HAP-1 (cell line): ENCODE measurements at places on chromosomes 2 and 18.

- no peak for DNase-seq
These were observed 3.2 kb upstream of the EHD3 start for GRCh38 chr2:31230751-31231150.

DNA sequence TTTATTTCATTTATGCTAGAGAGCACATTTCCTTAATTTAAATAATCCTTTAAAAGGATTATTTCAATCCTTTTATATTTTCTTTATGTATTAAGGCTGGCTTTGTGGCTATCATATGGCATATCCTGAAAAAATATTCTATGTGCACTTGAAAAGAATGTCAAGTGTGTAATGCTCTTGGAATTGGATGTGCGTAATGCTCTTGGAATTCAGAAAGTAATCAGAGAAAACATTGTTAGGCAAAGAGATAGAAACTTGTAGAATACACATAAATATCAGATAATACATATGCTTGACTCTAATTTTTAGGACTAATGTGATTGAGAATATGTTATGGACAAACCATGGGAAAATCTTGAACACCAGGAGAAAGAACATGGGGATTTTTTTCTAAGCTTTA lies 197.5 kb upstream of the COL3A1 start:
- DNase-seq: no peak

DNA sequence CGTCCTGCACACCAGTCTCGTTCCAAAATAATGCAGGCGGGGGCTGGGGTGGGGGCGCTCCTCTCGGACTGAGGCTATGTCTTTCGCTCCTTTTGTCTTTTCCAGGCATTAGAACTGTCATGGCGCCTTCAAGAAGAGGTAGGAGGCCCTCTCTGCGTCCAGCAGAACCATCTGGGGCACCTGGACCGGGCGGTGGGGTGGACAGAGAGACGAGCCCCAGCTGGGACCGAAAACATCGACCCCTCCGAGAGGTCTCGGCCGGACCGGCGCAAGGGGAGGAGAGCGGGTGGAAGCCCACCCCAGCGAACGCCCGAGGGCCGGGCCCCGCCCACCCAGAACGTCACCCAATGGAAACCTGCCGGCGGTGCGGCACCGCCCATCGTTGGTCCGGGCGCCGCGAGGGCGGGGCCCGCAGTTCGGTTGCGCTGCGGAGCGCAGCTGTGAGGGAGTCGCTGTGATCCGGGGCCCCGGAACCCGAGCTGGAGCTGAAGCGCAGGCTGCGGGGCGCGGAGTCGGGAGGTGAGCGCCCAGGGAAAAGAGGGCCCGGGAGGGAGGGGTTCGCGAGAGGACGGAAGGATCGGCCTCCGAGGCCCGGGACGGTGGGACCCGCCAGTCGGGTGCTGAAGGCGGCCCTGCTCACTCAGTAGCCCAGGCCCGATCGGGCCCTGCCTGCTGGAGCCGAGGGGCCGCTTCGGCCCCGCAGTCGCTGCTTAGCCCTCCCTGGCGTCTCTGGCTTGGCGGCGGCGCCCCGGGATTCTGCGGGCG lies at the start of gene NRBP1:
NRBP1 (plus strand) TSS at position 419 of the 765 bp plus-strand sequence. CDS start 4,643 bp downstream, outside the sequence.
- peak; percentile 98 for DNase-seq

DNA sequence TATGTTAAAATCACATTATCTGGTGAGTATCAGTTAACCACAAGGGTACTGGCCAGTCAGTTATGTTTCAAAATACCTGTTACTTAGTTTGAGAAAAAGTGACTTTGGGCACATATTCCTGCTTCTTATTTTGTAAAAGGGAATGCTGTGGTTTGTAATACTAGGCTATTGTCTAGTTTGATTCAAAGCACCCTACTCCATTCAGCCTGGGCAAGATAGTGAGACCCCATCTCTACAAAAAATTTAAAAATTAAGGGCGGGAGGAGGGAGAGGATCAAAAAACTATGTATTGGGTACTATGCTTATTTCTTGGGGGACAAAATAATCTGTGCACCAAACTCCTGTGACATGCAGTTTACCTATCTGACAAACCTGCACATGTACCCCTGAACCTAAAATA lies 18.9 kb downstream of the MBD5 start:
- DNase-seq: no peak

DNA sequence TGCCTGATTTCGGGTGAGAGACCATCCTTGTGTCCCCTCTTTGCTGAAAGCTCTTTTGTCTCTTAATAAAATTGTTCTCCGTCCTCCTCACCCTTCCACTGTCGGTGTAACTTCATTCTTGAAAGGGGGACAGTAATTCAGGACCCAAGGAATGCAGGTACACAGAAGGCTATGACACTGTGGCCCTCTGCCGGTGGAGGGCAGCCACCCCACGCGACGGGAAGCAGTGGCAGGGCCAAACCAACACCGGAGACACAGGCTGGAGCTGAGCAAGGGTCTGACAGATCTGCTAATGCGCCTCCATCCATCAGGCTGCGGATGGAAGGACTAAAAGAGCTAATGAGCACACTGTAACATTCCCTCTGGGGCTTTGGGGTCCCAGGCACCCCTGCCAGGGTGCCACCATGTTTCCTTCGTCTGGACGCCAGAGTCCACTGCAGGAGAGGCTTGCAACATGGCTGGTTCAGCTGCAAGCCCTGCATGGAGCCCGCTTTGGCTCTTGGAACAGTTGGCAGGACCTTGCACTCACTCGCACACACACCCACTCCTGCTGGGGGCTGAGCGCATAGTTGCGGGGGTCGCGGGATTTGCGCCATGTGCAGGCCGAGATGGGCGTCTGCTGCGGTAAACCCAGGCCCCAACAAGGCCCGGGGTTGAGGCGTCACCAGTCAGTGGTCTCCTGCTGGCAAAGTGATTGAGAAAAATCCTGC lies 544.1 kb upstream of the CDH7 start:
- no peak for DNase-seq

DNA sequence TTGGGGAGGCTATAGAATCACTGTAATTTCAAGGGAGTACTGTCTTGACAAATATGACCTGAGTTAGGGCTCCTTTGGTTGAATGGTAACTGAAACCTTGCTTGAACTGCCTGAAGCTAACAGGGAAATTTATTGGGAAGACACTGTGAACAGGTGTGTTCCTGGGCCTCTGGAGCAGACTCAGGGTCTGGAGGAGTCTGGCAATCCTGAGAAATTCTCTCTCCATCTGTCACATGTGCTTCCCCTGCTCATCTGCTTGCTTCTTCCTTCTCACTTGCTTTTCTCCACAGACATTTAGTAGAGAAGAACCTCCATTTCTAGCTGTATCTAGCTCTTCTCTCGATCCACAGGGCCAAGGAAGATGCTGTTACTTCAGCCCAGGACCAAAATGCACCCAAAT lies 476.5 kb downstream of the LRP1B start:
- no peak for DNase-seq

- DNase-seq: no peak
These were observed 251.6 kb downstream of the BCL2 start for GRCh38 chr18:63067939-63068338.

DNA sequence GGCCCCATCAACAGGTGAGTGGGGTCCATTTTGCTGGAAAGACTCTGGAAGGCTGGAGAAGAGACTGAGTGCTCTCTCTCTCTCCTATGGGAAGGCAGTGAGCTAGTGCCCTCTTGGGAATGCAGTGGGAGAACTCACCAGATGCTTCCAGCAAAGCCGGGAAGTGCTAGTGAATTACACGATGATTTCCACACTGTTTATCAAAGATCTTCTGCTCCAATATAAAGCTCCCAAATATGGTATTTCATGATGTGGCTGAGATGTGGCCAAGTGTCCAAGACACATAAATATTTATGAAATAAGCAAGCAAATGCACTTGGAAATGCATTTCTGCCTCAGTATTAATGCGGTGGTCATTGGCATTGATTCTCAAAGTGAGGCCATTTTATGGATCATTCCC lies 135.9 kb downstream of the VAPA start:
- no peak for DNase-seq

GRCh38 chr18:35050028-35050546 lies 8.9 kb downstream of the MAPRE2 start:
- no peak for DNase-seq

DNA sequence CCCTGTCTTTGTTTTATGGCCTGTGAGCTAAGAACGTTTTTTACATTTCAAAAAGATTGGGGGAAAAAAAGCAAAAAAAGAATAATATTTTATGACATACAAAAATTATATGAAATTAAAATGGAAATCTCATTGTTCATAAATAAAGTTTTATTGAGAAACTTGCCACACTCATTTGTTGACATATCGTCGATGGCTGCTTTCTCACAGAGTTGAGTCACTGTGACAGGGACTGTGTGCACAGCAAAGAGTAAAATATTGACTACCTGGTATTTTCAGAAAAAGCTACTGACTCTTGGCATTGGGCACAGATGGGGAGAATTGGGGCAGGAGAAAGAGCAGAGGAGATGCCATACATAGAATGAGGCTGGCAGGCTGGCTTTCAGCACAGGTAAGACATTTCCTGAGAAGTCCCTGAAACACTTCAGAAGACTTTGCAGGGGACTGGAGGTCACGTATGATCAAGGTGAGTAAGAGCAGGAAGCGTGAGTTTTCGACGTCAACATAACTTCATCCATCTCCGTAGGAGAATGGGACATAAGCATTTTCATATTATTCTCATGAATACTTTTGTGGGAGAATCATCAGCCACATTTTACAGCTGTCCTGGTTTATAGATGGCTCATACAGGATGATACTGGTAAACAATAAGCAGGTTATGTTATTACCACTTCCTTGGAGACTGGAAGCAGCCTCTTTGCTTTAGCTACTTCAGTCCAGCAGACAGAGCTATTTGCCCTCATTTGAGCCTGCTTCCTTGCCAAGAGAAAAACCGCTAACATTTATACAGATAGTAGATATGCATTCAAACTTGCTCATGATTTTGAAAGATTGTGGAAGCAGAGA lies 32.5 kb upstream of the PUM2 start:
- no peak for DNase-seq

DNA sequence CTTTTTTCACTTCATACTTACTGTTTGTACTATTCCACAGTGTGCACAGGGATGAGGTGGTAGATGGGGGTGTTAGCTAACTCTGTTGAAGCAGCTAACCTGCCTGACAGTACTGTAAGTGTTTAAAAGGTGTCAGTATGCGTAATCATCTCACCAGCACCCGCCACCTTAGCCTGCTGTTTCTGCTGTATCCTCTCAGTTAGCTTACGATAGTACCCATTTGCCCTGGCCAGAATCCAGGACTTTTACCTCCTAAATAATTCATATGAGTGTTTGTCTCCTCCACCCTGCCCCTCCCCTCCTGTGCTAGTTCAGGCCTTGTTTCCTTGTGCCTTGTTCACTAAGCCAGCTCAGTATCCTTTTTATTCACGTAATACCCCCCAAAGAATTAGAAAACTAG lies 34.2 kb downstream of the TRAPPC12 start:
- no peak for DNase-seq

DNA sequence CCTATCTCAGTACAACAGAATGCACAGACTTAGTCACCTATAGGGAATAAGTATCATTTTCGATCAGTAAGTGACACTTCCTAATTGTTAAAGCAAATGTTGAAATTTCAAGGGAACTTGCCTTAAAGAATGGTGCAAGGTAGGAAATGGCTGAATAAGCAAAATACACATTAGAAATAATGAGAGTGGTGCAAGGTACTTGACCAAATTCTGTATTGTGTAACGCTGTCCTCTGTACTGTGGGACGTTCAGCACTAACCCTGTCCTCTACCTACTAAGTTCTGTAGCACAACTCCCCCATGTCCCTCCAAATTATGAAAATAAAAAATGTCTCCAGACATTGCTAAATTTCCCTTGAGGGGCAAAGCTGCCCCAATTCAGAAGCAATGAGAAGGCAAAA lies 19.4 kb downstream of the MMADHC start:
- DNase-seq: no peak

- no peak for DNase-seq
These were observed 29.1 kb downstream of the CPO start for GRCh38 chr2:206968134-206969086.

DNA sequence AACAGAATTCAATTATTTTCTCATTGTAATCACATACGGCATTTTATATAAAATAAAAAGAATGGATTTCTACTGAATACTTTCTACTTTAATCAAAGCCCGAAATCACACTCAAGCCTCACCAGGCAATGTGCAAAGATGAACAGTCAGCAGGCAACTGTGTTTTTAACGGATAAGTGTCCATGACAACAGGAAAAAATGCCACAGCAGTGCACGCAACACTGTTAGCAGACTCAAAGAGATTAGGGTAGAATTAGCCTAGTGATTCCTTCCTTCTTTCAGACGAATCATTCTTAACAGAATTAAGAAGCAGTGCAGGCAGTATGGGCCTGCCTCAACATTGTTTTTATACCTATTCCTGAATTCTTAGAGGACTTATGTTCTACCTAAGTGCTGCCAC lies 135.6 kb downstream of the CDH2 start:
- peak; percentile 94 for DNase-seq

DNA sequence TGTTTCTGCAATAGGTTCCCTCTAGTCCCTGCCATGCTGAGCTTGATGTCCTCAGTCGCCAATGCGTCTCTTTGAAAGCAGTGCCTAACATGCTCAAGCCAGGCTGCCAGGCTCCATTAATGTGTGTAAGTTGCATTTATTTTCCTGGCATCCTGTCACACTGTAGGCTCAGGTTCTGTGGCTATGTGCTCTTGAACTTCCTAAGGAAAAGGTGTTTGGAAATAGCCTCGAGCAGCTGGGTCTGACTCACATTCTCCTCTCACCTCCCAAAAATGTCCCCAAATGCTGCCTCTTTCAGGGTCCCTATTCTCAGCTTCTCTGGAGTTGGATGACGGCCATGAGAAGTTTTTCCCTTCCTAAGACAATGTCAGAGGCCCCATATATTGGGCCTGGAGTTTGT lies 58.0 kb upstream of the SLC14A2 start:
- no peak for DNase-seq

DNA sequence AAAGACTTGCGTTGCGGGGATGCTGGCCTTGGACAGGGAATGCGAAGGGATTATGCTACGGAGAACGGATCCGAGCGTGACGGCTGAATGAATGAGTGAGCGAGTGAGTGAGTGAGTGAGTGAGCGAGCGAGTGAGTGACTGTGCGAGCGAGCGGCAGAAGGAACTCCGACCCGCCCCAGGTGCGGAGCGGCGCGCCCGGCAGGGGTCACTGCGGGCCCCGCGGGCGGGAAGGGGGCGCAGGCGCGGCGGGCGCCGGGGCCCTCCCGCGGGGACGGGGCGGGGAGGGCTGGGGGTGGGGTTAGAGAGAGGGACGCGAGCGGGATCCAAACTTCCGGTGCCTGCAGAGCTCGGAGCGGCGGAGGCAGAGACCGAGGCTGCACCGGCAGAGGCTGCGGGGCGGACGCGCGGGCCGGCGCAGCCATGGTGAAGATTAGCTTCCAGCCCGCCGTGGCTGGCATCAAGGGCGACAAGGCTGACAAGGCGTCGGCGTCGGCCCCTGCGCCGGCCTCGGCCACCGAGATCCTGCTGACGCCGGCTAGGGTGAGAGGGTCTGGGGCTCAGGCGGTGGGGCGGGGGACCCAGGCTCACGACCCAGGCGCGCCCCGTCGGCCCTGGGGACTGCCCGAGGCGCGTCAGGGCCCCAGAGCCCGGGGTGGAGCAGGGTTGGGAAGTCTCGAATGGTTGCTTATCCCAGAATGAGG lies at the start of gene ITM2C:
ITM2C (plus strand) TSS at position 338 of the 702 bp plus-strand sequence; CDS start at position 422, 84 bp downstream.
- peak; percentile 88 for DNase-seq

GRCh38 chr18:59646228-59646962 lies 50.8 kb downstream of the CCBE1 start:
- DNase-seq: no peak
